ENCODE measurements at places on chromosomes 6 and 20.

- DNase-seq = no peak
- peaks cover 29% of the 10 kb centered on the region for H3K4me1 ChIP-seq
- peak overlapping the region; percentile 89 for H3K27ac ChIP-seq
- H3K36me3 ChIP-seq = peaks cover 7% of the 10 kb centered on the region
- peak overlapping the region; percentile 83 for H3K4me3 ChIP-seq
Measured at GRCh38 chr20:32333181-32333987, 24.7 kb upstream of the ASXL1 start.

DNA sequence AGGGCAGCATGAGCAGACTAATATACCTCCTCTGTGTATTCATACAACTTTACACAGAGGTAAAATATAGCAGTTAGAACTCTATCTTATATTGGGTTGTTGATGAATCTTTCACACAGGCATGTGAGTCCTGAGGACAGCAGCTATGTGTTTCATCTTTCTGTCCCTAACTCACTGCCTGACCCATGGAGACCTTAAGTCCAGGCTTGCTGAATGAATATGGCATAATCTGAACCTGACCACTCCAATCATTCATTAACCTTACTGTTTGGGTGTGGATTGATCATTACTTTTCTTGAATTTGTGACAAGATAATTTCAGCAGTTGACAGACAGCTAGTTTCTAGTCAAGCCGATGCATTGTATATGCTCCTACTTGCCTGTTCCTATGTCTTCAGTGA is 27.3 kb upstream of the TSPYL1 start:
- H3K27ac ChIP-seq = no peak overlapping the region
- peaks cover 7% of the 10 kb centered on the region for H3K4me1 ChIP-seq
- peaks cover 2% of the 10 kb centered on the region for H3K36me3 ChIP-seq

DNA sequence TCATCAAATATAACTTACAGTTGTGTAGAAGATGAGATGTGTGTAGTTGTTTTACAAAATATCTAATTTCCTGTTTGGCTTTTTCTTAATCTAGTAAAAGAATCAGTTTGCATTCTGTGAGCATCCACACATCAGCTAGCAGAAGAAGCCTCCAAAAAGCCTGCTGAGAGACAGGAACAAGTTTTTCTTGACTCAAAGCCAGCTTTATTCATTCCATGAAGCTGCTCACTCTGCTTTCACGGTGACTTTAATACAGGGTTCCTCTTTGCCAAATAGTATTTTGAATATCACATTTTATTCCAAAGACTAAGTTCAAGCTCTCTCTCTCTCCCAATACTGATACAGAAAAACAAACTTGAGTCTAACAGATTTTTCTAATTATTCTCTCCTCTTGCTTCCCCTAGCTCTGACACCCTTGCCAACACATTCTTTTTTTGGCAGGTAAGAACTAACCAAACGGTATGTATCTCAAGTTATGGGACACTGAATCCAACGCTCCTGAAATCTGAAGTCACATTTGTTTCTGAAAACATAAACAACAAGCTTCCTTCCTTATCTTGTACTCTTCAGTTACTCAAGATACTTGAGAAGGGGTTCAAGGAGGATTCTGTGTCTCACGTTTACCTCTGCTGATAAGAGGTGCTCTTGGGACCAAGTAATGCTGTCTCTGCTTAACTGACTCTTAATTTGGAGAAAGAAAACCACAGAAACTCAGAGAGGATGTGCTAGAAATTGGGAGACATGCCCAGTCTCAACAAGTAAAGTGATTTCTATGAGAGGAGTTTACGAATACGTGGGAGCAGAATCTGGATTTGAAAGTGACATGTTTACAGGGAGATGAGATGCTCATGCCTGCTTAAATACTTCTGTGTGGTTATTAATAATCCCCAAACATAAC is 184.2 kb upstream of the SPTLC3 start:
- no peak overlapping the region for H3K4me3 ChIP-seq
- no peak overlapping the region for H3K27ac ChIP-seq
- H3K4me1 ChIP-seq = no peaks in the 10 kb centered on the region
- no peaks in the 10 kb centered on the region for H3K27me3 ChIP-seq
- DNase-seq = no peak

GRCh38 chr6:109595998-109596397 is 95.0 kb downstream of the AK9 start:
- H3K36me3 ChIP-seq = peaks cover 3% of the 10 kb centered on the region
- H3K27ac ChIP-seq = no peak overlapping the region
- peaks cover 2% of the 10 kb centered on the region for H3K4me1 ChIP-seq
- no peak overlapping the region for H3K4me3 ChIP-seq
- H3K27me3 ChIP-seq = no peaks in the 10 kb centered on the region
- DNase-seq = no peak

GRCh38 chr6:14353798-14354197 is 236.2 kb downstream of the CD83 start:
- DNase-seq = no peak
- no peak overlapping the region for H3K4me3 ChIP-seq
- peaks cover 2% of the 10 kb centered on the region for H3K36me3 ChIP-seq
- H3K27ac ChIP-seq = no peak overlapping the region
- H3K27me3 ChIP-seq = no peaks in the 10 kb centered on the region

- H3K4me3 ChIP-seq = peak overlapping the region; percentile 84
- DNase-seq = peak; percentile 17
- no peaks in the 10 kb centered on the region for H3K27me3 ChIP-seq
- H3K27ac ChIP-seq = peak overlapping the region; percentile 96
- peaks cover 27% of the 10 kb centered on the region for H3K4me1 ChIP-seq
- no peaks in the 10 kb centered on the region for H3K36me3 ChIP-seq
Measured at GRCh38 chr6:154156135-154156896, 117.3 kb downstream of the OPRM1 start.

GRCh38 chr20:4714818-4715217 is 6.9 kb upstream of the PRND start:
- DNase-seq = no peak
- H3K27me3 ChIP-seq = peaks cover 15% of the 10 kb centered on the region
- H3K36me3 ChIP-seq = peaks cover 2% of the 10 kb centered on the region
- H3K27ac ChIP-seq = no peak overlapping the region
- H3K4me3 ChIP-seq = no peak overlapping the region
- H3K4me1 ChIP-seq = peaks cover 7% of the 10 kb centered on the region

- no peaks in the 10 kb centered on the region for H3K27me3 ChIP-seq
- peaks cover 8% of the 10 kb centered on the region for H3K36me3 ChIP-seq
- peak overlapping the region; percentile 89 for H3K27ac ChIP-seq
- no peak overlapping the region for H3K4me3 ChIP-seq
- peaks cover 16% of the 10 kb centered on the region for H3K4me1 ChIP-seq
Measured at GRCh38 chr6:36615018-36615761, 21.0 kb downstream of the SRSF3 start.

DNA sequence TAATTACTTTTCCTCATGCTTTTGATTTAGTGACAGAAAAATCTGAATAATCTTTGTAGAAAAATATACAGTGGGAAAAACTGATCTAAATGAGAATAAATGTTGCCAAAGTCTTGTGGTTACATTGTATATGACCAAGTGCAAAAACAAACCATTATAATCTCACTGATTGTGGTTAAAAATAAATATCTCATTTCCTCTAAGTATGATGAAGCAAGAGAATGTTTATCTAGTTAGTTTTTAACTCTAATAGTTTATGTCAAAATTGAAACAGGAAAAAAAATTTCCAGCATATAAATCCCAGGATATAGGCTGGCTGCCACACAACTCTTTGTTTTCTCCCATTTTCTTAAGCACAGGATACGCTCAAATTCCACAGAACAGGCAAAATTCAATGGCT is 392.7 kb upstream of the ID4 start:
- H3K27ac ChIP-seq = no peak overlapping the region
- no peak for DNase-seq
- no peaks in the 10 kb centered on the region for H3K27me3 ChIP-seq
- no peaks in the 10 kb centered on the region for H3K4me1 ChIP-seq
- no peaks in the 10 kb centered on the region for H3K36me3 ChIP-seq

DNA sequence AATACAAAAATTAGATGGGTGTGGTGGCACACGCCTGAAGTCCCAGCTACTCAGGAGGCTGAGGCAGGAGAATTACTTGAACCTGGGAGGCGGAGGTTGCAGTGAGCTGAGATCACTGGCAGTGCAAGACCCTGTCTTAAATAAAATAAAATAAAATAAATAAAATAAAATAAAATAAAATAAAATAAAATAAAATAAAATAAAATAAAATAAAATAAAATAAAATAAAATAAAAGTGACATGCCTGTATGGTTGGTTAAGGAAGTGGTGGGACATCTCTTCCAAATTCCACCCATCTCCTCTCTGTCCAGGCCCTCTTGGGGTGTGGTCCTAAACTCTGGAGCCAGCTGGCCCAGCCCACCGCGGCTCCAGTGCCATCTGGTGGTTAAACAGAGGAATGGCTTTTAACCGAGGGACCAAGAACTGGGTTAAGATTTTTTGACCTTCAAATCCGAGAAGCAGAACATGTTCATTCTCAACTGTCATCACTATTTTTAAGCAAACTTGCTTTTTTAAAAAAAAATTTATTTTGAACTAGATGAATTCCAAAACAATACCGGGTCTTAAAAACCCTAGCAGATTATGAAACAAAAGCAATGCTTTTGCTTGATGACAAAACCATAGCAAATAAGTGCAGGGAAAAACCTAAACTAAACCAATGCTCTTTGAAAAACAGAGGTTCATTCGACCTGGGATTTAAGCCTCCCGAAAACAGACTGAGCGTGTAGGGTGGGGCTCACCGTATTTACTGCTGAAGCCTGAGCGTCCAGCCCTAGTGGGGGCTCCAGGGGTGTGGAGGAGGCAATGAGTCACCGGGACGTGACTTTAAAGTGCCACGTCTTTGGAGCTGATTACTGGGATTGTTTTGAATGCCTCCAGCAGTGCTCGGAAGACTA is 68.8 kb downstream of the CDC5L start:
- no peak for DNase-seq
- peaks cover 23% of the 10 kb centered on the region for H3K27me3 ChIP-seq

DNA sequence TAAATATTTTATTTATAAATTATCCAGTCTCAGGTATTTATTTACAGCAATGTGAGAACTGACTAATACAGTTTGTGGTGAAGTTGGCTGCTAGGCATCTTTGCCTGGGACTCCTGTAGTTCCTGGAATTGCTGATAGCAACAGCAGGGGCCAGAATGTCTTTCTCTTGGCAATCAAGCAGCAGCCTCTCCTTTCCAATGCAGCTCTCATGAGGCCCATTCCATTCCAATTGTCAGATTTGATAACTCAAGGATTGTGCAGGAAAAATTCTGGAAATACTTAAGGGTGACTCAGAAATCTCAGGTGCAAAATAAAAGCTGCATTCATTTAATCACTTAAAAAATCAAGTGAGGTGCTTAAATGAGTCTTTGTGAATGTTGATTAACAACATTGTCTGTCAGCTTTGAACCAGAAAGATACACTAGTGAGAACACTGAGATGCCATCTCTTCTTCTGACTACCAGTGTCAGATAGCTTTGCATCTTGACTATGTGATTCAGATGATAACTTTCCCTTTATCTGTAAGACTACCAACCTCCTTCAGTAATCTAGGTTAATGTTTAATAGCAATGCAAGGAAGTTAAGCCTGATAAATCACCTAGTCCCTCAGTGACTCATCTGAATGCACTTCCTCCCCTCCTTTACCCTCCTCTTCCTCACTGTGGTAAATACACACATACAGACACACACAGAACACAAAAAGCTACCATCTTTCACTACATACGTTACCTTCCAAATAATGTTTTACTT is 32.1 kb upstream of the COL21A1 start:
- no peaks in the 10 kb centered on the region for H3K27me3 ChIP-seq
- DNase-seq = no peak
- H3K4me3 ChIP-seq = no peak overlapping the region
- no peaks in the 10 kb centered on the region for H3K4me1 ChIP-seq
- no peaks in the 10 kb centered on the region for H3K36me3 ChIP-seq
- no peak overlapping the region for H3K27ac ChIP-seq

- no peaks in the 10 kb centered on the region for H3K36me3 ChIP-seq
- DNase-seq = no peak
- no peaks in the 10 kb centered on the region for H3K27me3 ChIP-seq
- H3K27ac ChIP-seq = no peak overlapping the region
- no peaks in the 10 kb centered on the region for H3K4me1 ChIP-seq
Measured at GRCh38 chr6:54609981-54610380, 236.6 kb upstream of the FAM83B start.

DNA sequence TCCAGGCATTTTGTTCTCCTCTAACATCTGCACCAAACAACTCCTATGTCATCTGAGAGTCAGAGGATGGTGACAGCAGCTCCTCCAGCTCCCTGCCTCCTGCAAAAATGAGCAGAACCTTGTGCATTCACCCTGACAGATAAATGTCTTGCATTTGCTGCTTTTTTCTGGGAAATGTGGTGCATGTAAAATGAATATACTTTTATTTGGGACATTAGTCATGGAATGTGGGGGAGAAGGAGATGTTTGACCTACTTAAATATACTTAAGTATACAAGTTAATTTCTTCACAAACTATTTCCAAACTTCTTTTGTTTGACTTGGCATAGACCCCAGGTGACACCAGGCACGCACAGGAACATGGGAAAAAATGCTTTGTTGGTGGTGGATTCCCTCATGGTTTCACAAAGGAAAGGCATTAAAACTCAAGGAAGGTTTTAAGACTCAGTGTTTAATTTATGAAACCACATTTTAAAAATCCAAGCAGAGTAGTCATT is 181.8 kb upstream of the MCHR2 start:
- H3K4me3 ChIP-seq = no peak overlapping the region
- H3K27me3 ChIP-seq = peaks cover 18% of the 10 kb centered on the region
- no peak overlapping the region for H3K27ac ChIP-seq
- no peaks in the 10 kb centered on the region for H3K4me1 ChIP-seq
- no peaks in the 10 kb centered on the region for H3K36me3 ChIP-seq

DNA sequence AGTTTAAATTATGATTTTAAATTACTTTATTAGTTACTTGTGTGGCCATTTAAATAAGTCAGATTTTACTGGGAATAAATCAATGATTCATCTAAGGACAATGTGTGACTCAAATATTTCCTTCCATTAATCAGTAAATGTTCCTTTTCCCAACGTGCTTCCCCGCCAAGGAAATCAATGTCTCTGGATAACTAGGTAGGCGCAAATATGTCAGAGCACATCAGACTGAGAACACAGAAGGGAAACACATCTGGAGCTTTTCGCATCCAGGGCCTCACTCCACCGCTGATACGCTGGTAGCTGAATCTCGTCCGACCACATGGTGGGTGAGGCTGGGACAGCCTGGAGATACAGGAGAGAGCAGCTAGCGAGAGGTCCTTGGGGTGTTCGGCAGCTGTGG is 56.4 kb upstream of the RPS6KA2 start:
- H3K27ac ChIP-seq = no peak overlapping the region
- no peaks in the 10 kb centered on the region for H3K27me3 ChIP-seq
- peaks cover 8% of the 10 kb centered on the region for H3K4me1 ChIP-seq
- no peak for DNase-seq

DNA sequence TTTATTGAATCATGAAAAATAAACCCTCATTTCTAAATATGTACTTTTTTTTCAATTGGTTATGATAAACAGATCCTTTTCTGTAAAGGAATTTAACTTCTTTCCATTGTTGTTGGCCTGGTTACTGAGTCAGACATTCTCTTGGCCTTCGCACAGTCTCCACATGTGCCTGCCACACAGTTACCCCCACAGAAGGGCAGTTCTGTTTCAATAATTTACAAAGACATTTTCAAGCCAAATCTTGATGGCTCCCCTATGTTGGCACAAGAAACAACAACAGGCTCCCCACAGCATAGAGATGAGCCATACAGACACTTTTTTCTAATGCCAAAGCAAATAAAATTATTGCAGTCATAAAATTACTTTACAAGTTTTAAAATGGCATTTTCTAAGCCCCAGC is 55.6 kb upstream of the BEND6 start:
- H3K4me1 ChIP-seq = peaks cover 3% of the 10 kb centered on the region
- H3K36me3 ChIP-seq = no peaks in the 10 kb centered on the region
- peaks cover 29% of the 10 kb centered on the region for H3K27me3 ChIP-seq
- no peak overlapping the region for H3K4me3 ChIP-seq
- H3K27ac ChIP-seq = no peak overlapping the region

GRCh38 chr6:110493253-110493800 is 16.9 kb upstream of the SLC22A16 start:
- DNase-seq = no peak
- H3K27ac ChIP-seq = no peak overlapping the region
- peaks cover 60% of the 10 kb centered on the region for H3K27me3 ChIP-seq
- peaks cover 3% of the 10 kb centered on the region for H3K36me3 ChIP-seq
- no peak overlapping the region for H3K4me3 ChIP-seq
- no peaks in the 10 kb centered on the region for H3K4me1 ChIP-seq
